ENCODE measurements at places on chromosomes 3 and 15.

- no peak for DNase-seq
Observed at GRCh38 chr3:120429921-120430361, 20.9 kb downstream of the FSTL1 start.

DNA sequence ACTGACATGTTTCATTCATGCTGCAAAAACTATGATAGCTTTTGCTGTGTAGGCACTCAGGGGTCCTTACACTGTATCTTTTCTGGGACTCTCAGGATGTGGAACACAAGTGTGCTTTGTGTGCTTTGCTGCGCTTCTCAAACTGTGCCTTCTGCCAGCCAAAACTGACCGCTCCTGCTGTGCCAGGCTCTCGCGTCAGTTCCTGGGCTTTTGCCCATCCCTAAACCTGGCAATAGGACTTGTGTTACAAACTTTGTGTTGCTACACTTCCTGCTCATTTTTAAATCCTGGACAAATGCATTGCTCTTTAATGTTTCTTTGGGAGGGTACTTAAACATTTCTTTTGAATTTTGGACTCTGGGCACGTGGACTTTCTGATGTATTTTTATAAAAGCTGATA, 60.3 kb downstream of the DIPK2A start:
- no peak for DNase-seq

DNA sequence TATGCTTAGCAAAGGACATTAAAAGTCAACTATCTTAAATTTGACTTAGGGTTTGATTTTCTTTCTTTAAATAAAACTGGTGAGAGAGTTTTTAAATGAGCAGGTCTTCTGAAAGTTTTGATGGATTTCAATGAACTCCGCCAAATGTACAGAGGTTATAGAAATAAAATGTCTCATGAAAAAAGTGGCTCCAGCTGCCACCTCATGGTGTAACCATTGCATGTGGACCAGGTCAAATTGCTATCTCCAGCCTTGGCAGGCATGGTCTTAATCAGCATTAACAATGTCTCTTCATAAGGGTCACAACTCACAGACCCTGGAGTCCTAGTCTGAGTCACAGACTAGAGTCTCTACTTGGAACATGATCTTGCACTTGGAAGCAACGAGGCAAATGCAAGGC, 182.3 kb downstream of the ADAMTS17 start:
- no peak for DNase-seq

DNA sequence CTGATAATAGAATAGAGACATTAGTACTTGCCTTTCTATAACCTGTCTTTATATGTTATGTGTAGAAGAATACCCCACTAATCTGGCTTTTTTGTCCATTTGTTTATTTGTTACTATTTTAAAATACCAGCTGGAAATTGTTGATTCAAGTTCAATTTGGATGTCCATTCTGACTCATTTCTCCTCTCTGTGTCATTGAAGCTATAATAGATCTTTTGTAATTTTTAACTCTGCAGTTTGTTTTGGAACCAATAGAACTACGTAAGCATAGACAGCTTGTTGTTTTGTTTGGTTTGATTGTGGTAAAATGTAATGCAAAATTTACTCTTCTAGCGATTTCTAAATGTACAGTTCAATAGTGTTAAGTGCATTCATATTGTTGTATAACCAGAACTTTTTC, 390.4 kb downstream of the ZIC1 start:
- no peak for DNase-seq

- no peak for DNase-seq
Observed at GRCh38 chr3:43187836-43188479, 82.1 kb upstream of the POMGNT2 start.

- DNase-seq = no peak
Observed at GRCh38 chr15:88057836-88058235, 198.7 kb downstream of the NTRK3 start.

- no peak for DNase-seq
Observed at GRCh38 chr3:152360302-152360701, 91.6 kb downstream of the MBNL1 start.

- no peak for DNase-seq
Observed at GRCh38 chr3:122395582-122395981, 11.6 kb downstream of the FAM162A start.

GRCh38 chr3:47802734-47803479, at the start of gene DHX30:
DHX30 (plus strand) TSS chr3:47803138; CDS start chr3:47810684, 7,546 bp downstream.
- peak; percentile 73 for DNase-seq

GRCh38 chr3:28940994-28941393, 339.9 kb upstream of the RBMS3 start:
- no peak for DNase-seq

- no peak for DNase-seq
Observed at GRCh38 chr3:114112696-114113095, 56.2 kb downstream of the QTRT2 start.

- DNase-seq = no peak
Observed at GRCh38 chr3:194397757-194398312, 1.2 kb downstream of the GP5 start.

- DNase-seq = peak; percentile 97
Observed at GRCh38 chr3:13895155-13896105, 15.6 kb upstream of the WNT7A start.

DNA sequence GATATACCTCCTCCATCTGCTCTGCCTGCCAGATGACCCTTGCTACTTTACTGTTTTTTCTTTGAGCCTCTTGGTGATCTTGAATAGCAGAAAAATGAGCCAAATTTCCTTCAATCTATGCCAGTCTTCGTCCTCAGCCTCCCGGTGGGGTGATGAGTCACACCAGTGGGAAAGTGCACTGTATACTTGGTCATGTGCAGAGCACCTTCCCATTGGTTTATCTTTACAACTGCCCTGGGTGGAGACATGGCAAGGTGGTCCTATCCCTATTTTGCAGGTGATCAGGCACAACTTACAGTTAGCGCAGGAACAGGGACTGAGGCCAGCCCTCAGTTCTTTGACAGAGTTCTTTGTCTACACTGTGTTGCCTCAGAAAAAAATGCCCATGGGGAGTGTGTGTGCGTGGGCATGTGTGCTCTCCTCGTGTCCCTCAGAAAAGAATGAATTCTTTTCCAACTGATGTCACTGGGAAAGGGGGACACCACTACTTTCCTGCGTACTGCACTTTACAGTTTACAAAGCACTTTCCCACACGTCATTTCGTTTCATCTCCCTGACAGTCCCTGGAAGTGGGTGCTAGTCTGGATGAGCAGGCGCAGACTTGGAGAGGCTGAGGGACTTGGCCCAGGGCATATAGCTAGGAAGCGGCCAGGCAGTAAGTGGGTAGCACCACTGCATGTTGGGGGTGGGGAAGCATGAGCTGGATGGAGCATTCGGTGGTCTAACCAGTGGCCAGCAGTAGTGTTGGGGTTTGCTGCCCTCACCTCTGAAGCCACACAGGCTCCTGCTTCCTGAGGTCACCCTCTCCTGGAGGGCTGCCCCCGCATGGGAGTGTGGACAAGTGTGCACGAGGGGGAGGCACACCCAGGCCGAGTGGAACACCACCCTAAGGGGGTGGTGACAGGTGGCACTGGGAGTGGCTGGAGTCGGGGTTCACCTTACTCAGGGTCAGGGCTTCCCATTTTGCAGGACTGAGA, 24.1 kb downstream of the SMAD3 start:
- DNase-seq = no peak

DNA sequence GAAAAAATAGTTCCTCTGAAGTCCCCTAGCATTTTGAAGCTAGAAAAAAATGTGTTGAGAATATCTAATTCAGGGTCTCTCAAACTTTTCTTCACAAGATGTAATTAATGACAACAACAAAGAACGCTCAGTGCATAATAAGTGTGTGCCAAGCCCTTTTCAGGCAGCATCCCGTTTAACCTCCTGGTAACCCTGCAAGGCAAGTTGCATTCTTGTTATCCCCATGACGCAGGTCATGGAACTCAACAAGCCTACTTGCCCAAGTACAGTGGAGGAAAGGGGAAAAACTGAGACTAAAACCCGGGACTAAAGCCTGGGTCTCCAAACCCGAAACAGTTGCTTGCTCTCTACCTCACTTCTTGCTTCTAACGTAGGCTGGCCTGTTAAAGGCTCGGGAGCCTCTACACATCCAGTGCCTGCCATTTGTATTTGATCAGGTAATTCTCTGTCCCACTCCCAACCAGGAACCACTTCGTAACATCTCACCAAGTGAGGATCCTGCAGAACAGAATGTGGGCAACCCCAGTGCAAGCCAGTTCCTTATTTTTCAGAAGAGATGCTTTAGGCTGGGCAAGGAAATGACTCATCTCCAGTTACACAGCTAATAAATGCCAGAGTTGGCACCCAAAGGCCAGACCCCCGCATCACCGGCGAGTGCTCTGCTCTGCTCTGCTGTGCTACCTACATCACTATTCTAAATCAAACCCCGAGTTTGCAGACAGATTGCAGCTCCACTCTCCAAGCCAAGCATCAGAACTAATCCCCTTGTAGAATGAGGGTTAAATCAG, 28.3 kb downstream of the LMCD1 start:
- no peak for DNase-seq

DNA sequence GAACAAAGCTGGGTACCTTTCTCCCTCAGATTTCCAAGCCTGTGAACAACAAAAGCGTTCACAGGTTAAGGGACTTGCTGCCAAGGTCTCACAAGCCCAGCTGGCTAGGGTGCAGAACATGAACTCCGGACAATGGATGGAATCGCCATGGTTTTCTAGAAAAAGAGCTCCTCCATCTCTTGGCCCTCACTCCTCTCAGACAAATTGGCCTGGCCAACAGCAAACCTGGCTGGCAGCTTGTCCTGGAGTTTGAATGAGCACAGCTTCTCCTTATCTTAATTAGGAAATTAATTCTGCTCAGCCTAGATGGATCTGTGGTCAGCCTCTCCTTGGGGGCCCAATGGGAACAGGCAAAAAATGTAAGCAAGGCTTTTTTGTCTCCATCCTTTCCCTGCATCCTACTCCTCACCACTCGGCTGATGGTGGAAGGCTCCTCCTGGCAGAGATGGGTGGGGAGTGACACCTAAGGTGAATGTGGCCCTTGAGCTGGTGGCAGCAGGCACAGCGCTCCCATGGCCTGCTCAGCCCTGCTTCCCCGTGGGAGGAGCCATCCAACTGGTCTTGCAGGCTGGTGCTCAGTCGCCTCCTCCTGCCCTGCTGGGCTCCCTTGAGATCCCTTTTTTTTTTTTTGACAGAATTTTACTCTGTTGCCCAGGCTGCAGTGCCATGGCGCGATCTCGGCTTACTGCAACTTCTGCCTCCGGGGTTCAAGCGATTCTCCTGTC, 5.8 kb downstream of the KLHL25 start:
- DNase-seq = no peak

DNA sequence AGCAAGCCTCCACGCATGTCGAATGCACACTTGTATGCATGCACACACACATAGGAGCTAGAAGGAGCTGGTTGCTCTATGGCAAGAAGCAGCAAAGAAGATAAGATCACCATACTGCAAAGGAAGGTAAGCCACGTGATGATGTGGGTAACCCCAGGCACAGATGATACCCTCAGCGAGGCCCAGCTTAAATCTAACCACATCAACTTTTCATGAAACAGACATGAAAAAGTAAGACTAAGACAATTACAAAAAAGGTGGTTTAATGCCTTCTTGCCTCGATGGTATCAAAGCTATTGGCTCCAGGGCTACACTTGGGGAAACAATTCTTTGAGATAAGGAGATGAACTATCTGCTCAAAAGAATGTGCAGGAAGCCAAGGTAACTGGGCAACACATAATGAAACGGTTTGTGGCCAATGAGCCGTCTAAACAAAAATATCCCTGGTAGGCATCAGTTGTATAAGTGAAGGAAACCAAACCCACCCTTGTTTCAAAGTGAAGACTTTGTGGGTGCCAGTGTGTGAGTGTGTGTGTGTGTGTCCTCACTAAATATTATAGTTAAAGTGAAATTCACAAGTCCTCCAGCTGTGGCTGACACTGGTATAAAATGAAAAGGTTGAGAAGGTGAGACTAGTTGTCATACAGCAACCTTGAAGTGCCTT, 365.7 kb upstream of the ICE2 start:
- DNase-seq = peak; percentile 27

- DNase-seq = no peak
Observed at GRCh38 chr15:67145312-67145610, 79.9 kb downstream of the SMAD3 start.

DNA sequence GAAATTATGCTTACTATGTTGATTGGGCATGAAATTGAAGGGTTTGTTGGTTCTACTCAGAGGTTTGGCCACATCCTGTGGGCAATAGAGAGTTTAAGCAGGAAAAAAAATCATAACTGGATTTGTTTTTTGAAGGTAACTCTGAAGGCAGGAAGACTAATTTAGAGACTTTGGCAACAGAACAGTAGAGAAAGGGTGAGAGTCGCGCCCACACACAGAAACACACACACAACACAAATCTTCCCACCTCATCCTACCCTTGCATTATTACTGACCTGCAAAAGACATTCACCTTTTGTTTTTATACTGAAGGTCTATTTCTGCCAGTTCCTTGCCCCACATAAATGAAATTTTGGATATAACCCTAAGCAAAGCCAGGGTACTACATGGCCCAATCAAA, 270.6 kb downstream of the TBL1XR1 start:
- DNase-seq = no peak

- no peak for DNase-seq
Observed at GRCh38 chr3:158091531-158091930, 14.7 kb downstream of the SHOX2 start.

DNA sequence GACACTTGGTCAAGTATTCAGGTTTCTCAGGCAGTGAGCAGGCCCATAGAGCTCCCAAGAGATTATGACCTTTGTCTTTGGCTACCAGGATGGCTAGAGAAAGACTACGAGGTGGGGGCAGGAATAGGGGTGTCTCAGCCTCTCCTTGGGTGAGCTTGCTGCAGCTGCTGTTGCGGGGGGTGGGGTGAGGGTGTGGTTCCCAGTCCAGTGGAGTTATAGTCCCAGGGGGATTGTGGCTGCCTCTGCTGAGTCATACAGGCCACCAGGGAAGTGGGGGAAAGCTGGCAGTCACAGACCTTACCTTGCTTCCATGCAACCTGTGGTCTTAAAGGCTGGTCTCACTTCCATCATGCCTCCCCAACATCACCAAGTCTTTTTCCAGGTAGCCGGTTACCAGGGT, 31.7 kb downstream of the ATP2C1 start:
- no peak for DNase-seq

DNA sequence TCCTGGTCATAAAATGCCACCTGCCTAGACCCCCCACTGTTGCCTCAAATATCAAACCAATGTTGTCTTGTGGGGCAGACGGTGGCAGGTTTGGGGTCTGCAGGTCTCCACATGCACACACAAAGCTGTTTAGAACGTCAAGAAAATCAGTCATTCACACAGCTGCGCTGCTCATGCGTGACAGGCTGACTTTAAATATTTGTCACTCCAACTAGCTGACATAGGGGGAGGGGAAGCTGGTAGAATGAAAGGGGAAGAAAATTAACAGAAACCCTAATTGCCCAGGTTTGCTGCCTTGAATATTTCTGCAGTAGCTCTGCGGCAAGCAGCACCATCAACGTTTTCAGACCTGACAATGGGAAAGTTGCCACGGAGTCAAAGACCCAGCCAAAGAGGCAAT, 201.8 kb downstream of the ABHD5 start:
- DNase-seq = no peak

GRCh38 chr3:33750211-33750548, 32.1 kb upstream of the CLASP2 start:
- no peak for DNase-seq
